ENCODE measurements at places on chromosomes 1 and 21.
A peak's percentile ranks its signal among the peaks of the same experiment; 100 is the strongest.

DNA sequence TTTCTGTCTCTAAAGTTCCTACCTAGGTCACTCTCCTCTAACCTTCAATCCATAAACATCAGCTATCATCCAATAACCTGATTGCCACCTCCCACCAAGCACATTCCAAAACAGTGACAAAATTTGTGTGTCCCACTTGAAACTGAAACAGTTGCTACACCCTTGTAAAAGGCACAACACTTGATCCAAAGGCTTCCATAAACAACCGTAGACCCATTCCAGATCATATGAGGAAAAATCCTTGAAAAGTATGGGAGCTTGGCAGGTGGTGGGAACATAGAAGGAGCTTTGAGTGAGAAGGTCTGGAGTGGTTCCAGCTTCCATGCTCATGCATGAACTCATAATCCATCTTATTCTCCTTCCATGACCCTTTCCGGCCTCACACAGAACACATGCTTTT, 82.0 kb upstream of the ATP1A1 start:
- H3K27ac ChIP-seq, result no peak overlapping the region
- no peak overlapping the region for H3K4me3 ChIP-seq
- no peaks in the 10 kb centered on the region for H3K4me1 ChIP-seq
- no peak for DNase-seq
- no peaks in the 10 kb centered on the region for H3K27me3 ChIP-seq
- peaks cover 4% of the 10 kb centered on the region for H3K36me3 ChIP-seq

- H3K4me1 ChIP-seq, result peaks cover 20% of the 10 kb centered on the region
- H3K27ac ChIP-seq, result no peak overlapping the region
- no peak overlapping the region for H3K4me3 ChIP-seq
- no peak for DNase-seq
- peaks cover 1% of the 10 kb centered on the region for H3K27me3 ChIP-seq
Observed at GRCh38 chr1:59698386-59698785, 116.4 kb upstream of the HOOK1 start.

DNA sequence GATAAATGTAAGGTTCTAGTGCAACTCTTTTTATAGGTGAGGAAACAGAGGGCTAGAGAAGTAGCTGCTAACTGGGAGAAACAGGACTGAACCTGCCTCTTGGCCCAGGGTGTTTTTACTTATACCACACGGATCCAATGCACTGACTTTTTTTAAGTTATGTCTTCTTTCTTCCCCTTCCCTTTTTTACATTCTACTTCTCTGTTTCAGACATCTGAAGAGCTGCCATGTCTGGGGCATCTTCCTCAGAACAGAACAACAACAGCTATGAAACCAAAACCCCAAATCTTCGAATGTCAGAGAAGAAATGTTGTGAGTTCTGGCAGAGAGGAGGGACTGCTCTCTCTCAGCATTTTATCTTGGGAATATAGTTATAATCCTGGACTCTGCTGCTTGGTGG, 1.4 kb downstream of the PFKFB2 start:
- DNase-seq, result no peak
- H3K36me3 ChIP-seq, result no peaks in the 10 kb centered on the region
- H3K4me1 ChIP-seq, result peaks cover 22% of the 10 kb centered on the region
- no peak overlapping the region for H3K27ac ChIP-seq
- H3K4me3 ChIP-seq, result no peak overlapping the region

- peak within 1 kb of the TSS; percentile 88 for H3K4me3 ChIP-seq
- peak; percentile 75 for DNase-seq
- H3K36me3 ChIP-seq, result no peaks in the 10 kb centered on the region
Observed at GRCh38 chr1:1435106-1435903, at the start of gene VWA1. VWA1 (plus strand) TSS chr1:1435690; CDS start chr1:1435749, 59 bp downstream.

DNA sequence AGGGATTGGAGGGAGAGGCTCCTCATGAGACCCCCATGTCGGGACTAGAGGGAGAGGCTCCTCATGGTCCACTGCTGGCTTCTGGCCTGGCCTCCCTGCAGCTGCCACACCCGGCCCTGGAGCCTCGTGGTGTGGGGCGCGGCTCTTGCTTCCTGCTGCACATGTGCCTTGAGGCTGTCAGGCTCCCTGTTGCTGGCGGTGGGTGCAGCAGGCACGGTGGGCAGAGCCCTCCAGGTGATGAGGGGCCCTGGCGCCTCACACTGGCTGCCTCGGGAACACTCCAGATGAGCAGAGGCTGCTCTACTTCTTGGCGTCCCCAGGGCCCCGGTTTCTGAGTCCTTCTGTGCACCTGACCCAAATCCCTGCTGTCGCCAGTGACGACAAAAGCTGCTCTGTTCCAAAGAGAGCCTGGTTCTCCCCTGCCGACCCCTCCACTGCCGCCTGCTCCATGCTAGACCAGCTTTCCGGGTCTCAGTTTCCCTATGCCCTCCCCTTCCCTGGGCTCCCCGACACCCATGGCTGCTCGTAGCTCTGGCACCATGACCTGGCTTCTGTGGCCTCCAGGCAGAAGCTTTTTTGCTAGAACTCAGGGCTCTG, 9.7 kb upstream of the ATAD3B start:
- no peaks in the 10 kb centered on the region for H3K4me1 ChIP-seq
- H3K27ac ChIP-seq, result no peak overlapping the region
- no peaks in the 10 kb centered on the region for H3K27me3 ChIP-seq

DNA sequence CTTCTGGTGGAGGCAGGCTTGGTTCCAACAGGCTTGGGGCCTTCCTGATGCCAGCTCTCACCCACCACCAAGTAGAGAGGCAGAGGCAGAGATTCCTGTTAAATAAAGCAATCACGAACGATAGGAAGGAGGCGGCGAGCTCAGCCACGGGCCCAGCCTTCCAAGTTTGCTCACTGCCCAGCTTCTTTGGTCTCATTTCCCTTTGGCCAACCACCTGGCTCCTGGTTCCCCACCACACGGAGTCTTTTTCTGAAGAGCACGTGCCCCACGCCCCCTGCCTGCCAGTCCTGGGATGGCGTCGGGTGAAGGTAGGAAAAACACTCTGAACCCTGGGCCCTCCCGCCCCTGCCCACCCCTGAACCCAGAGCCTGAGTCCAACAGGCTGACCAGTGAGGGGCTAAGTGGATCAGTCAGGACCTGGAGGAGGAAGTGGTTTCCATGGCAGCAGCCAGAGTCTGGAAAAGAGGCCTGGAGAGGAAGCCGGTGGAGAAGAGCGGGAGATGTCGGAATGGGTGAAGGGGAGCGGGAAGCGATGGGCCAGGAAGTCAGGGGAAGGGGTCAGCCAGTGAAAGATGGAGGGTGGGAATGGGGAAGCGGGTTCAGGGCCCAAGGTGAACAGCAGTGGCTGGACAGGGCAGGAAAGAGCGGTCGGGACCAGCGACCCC, 158.2 kb upstream of the KLHDC7A start:
- H3K4me1 ChIP-seq, result no peaks in the 10 kb centered on the region
- no peak overlapping the region for H3K4me3 ChIP-seq
- peaks cover 10% of the 10 kb centered on the region for H3K27me3 ChIP-seq
- DNase-seq, result peak; percentile 61

- no peak overlapping the region for H3K4me3 ChIP-seq
- H3K27ac ChIP-seq, result no peak overlapping the region
- H3K27me3 ChIP-seq, result no peaks in the 10 kb centered on the region
- DNase-seq, result no peak
- H3K36me3 ChIP-seq, result peaks cover 8% of the 10 kb centered on the region
Observed at GRCh38 chr1:174740249-174740968, 259.3 kb upstream of the CACYBP start.

- no peak overlapping the region for H3K27ac ChIP-seq
- H3K36me3 ChIP-seq, result no peaks in the 10 kb centered on the region
- no peaks in the 10 kb centered on the region for H3K27me3 ChIP-seq
Observed at GRCh38 chr1:52707927-52708655, 9.9 kb upstream of the COA7 start.

DNA sequence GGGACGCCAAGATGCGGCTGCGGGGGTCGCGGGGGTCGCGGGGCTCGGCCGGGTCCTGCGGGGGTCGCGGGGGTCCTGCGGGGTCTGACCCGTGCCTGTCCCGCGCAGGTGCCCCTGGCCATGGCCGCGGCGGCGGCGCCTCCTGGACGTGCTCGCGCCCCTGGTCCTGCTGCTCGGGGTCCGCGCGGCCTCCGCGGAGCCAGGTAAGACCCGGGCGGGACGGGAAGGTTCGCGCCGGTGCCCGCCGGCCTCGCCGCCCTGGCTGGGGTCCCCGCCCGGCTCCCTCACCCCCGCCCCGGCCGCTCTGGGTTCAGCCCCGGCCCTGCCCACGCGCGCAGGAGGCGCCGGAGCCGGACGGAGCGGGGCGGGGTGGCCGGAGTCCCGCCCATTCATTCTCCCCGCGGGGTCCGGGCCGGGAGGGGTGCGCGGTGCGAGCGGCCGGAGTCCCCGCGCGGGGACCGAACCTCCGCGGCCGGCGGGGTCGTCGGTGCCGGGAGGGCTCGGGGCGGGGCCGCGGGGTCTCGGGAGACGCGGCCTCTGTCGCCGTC, 380 bp downstream of the COL18A1 start:
- DNase-seq, result peak; percentile 35
- H3K4me1 ChIP-seq, result peaks cover 18% of the 10 kb centered on the region
- H3K4me3 ChIP-seq, result no peak overlapping the region
- H3K27me3 ChIP-seq, result peaks cover 8% of the 10 kb centered on the region

GRCh38 chr1:201818971-201819750, 9.8 kb upstream of the IPO9 start:
- H3K4me3 ChIP-seq, result no peak overlapping the region
- H3K36me3 ChIP-seq, result peaks cover 52% of the 10 kb centered on the region
- DNase-seq, result no peak
- no peak overlapping the region for H3K27ac ChIP-seq

GRCh38 chr1:53195246-53196016, 1.2 kb upstream of the CPT2 start:
- peaks cover 30% of the 10 kb centered on the region for H3K4me1 ChIP-seq
- H3K27ac ChIP-seq, result peak overlapping the region; percentile 48
- no peak for DNase-seq
- peaks cover 6% of the 10 kb centered on the region for H3K36me3 ChIP-seq
- peaks cover 15% of the 10 kb centered on the region for H3K27me3 ChIP-seq
- H3K4me3 ChIP-seq, result peak overlapping the region; percentile 85

GRCh38 chr1:50135716-50136115, 27.0 kb downstream of the ELAVL4 start:
- H3K27ac ChIP-seq, result no peak overlapping the region
- no peaks in the 10 kb centered on the region for H3K36me3 ChIP-seq
- H3K4me1 ChIP-seq, result no peaks in the 10 kb centered on the region
- no peaks in the 10 kb centered on the region for H3K27me3 ChIP-seq
- no peak overlapping the region for H3K4me3 ChIP-seq

- no peak overlapping the region for H3K27ac ChIP-seq
- peaks cover 3% of the 10 kb centered on the region for H3K4me1 ChIP-seq
- H3K27me3 ChIP-seq, result no peaks in the 10 kb centered on the region
Observed at GRCh38 chr1:165610866-165611265, 20.2 kb upstream of the MGST3 start.

DNA sequence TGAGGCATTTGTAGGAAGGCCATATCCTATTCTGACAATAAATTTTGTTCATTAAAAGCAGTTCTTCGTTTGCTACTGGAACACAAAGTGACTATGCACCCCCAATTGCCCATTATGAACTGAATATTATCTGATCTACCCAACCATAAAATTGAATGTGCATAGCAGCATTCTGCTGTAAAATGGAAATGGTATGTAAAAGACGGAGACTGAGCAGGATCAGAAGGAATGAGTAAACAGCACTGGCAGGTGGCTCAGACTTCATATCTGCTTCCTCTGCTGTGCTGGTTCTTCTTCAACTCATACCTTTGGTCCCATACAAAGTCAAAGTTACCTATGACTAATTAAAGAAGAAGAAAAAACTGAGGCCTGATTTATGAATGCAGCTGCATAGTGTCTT, 339.5 kb downstream of the PLA2G4A start:
- H3K27ac ChIP-seq, result no peak overlapping the region
- H3K4me3 ChIP-seq, result no peak overlapping the region
- H3K4me1 ChIP-seq, result no peaks in the 10 kb centered on the region
- DNase-seq, result no peak
- peaks cover 1% of the 10 kb centered on the region for H3K27me3 ChIP-seq

DNA sequence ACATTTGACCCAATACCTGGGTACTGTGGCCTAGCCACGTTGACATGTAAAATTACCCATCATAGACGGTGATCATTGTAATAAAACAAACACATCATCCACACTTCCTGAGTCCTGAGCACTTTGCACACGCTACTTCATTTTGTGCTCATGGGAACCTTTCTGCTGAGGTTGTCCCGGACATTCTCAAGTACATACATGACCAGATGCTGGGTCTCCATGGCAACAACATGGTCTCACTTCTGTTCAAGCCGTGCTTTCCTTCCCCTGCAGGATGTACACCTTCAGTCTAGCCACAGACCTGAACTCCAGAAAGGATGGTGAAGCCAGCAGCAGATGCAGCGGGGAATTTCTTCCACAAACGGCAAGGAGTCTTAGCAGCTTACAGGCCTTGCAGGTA, 22.7 kb downstream of the UBASH3A start:
- peaks cover 10% of the 10 kb centered on the region for H3K27me3 ChIP-seq
- H3K36me3 ChIP-seq, result no peaks in the 10 kb centered on the region
- no peak overlapping the region for H3K27ac ChIP-seq

- no peak for DNase-seq
- no peak overlapping the region for H3K4me3 ChIP-seq
- H3K36me3 ChIP-seq, result peaks cover 24% of the 10 kb centered on the region
- no peak overlapping the region for H3K27ac ChIP-seq
- H3K27me3 ChIP-seq, result peaks cover 22% of the 10 kb centered on the region
- peaks cover 41% of the 10 kb centered on the region for H3K4me1 ChIP-seq
Observed at GRCh38 chr1:156487862-156488261, 12.7 kb downstream of the MEF2D start.

GRCh38 chr1:5950994-5951785, 41.0 kb downstream of the NPHP4 start:
- H3K27ac ChIP-seq, result no peak overlapping the region
- no peak for DNase-seq
- no peak overlapping the region for H3K4me3 ChIP-seq
- peaks cover 1% of the 10 kb centered on the region for H3K27me3 ChIP-seq
- no peaks in the 10 kb centered on the region for H3K4me1 ChIP-seq

DNA sequence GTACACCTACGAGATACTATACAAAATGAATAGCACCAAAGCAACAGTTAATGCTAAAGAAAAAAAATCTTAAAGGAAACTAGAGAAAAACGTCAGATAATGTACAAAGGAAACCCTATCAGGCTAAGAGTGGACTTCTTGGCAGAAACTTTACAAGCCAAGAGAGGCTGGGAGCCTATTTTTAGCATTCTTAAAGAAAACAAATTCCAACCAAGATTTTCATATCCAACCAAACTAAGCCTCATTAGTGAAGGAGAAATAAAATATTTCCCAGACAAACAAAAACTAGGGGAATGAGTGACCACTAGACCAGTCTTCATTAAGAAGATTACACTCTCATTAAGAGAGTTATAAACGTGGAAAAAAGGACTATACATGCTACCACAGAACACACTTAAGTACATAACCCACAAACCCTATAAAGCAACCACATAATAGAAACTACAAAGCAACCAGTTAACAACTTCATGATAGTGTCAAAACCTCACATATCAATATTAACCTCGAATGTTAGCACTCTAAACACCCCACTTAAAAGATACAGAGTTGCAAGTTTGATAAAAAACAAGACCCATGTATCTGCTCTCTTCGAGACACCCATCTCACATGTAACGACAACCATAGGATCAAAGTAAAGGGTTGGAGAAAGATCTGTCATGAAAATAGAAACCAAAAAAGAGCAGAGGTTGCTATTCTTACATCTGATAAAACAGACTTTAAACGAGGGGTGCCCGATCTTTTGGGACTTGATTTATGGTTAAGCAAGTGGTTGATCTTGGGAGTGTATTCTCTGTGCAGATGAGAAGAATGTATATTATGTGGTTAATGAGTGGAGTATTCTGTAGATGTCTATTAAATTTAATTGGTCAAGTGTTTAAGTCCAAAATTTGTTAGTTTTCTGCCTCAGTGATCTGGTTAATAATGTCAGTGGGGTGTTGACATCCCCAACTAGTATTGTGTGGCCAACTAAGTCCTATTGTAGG, 1301.4 kb downstream of the PLA2G4A start:
- H3K4me3 ChIP-seq, result no peak overlapping the region
- H3K36me3 ChIP-seq, result no peaks in the 10 kb centered on the region
- no peaks in the 10 kb centered on the region for H3K27me3 ChIP-seq
- H3K27ac ChIP-seq, result no peak overlapping the region
- no peak for DNase-seq
